ENCODE measurements at places on chromosomes 4 and X.

DNA sequence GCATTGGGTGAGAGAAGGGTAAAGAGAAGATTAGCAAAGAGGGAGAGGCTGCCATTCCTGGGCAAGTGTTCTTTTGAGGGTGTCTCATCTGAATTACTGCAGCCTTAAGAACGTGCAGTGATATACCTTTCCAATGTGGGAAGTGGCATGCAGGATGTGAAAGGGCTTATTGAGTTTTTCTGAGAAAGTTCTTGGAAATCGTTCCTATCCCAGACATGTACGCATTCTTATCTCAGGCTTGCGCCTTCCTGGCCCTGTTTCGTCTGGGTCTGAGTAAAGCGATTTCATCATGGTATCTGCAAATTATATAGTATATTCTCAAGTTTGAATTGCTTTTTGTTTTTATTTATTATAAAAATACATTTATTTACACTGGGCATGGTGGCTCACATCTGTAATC is 699.8 kb downstream of the TRAM1L1 start:
- DNase-seq, result no peak

DNA sequence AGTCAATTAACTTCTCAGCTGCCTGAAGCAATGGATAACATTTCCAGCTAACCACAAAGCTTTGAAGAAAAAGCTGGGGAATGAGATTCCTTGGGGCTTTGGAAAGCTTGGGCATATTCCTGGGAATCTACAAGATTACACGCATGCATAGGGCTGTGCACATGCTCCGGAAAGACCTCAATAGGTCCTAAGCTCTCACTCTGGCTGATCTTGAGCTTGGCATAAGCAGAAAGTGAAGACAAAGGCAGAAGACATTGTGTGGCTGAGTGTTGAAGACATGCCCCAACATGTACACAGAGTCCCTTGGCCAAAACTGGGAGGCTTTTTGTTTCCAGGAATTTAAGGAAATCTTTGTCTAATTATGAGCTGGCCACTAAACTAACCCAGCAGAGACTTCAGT is 31.2 kb downstream of the ATG4A start:
- no peak for DNase-seq

- no peak for DNase-seq
Measured at GRCh38 chrX:68396953-68397352, 36.3 kb downstream of the OPHN1 start.

DNA sequence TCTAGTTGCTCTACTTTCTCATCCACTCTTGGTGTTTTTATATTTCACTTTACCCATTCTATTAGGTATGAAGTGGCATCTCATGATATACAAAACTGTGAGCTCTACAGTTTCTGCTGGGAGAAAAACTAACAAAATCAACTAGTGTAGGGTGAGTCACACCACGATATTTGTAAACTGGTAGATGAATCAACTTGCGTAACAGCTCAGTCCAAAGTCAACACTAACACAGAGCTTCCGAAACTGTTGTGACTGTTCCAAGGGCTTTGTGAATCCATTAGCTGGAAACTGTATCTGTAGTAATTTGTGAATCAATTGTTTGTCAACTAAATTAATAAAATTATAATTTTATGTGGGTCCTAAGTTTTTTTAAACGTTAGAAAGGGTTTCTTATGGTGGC is 119.8 kb upstream of the TSPAN5 start:
- peak; percentile 58 for DNase-seq

Measured in brain pericyte (primary cell).